ENCODE measurements at places on chromosomes 1 and 21.

DNA sequence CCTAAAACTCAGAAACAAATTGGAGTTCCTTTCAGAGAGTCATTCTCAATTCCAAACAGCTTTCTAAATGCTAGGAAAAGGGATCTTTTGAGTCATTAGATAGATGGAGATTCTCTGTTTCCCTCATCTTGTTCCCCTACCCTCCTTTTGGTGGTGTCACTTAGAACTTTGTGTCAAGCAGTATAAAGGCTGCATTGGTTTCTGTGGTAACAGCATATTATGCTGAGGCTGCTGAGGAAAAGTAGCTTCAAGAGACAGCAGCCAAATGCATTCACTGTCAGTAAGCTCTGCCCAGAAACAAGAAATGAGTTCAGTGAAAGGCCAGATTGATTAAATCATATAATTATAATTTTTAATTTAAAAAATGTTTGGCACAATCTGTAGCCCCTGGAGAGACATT is 144.1 kb downstream of the LRRC40 start:
- no peak overlapping the region for H3K4me3 ChIP-seq
- no peak overlapping the region for H3K27ac ChIP-seq
- no peaks in the 10 kb centered on the region for H3K36me3 ChIP-seq
- H3K27me3 ChIP-seq = no peaks in the 10 kb centered on the region
- no peaks in the 10 kb centered on the region for H3K4me1 ChIP-seq
- DNase-seq = no peak

- no peak overlapping the region for H3K27ac ChIP-seq
- H3K27me3 ChIP-seq = peaks cover 2% of the 10 kb centered on the region
- no peak overlapping the region for H3K4me3 ChIP-seq
- H3K4me1 ChIP-seq = peaks cover 4% of the 10 kb centered on the region
- DNase-seq = no peak
Measured at GRCh38 chr1:47478090-47478489, 40.2 kb downstream of the FOXD2 start.

GRCh38 chr1:20141001-20141400 is 1.9 kb downstream of the PLA2G2F start:
- no peak overlapping the region for H3K4me3 ChIP-seq
- no peak for DNase-seq
- no peaks in the 10 kb centered on the region for H3K4me1 ChIP-seq
- H3K36me3 ChIP-seq = no peaks in the 10 kb centered on the region
- H3K27me3 ChIP-seq = peaks cover 3% of the 10 kb centered on the region

DNA sequence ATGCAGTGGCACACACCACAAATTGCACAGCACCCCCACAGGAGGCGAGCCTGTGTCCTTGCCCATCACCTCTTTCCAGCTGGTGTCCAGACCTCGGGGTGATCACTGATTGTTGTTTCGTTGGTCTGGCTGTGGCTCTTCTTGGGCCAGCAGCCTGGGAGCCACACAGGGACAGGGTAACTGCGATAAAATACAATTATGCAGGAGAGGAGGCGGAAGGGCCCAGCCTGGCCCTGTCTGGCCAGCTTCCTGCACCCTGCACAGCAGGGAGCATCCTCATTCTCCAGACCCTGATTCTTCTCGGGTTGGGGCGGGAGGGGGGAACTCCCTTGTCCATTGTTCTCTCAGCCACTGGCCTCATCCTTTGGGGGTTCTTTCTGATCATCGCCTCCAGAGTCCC is 83.6 kb downstream of the ADARB1 start:
- H3K27ac ChIP-seq = no peak overlapping the region
- peaks cover 4% of the 10 kb centered on the region for H3K36me3 ChIP-seq
- no peaks in the 10 kb centered on the region for H3K27me3 ChIP-seq

DNA sequence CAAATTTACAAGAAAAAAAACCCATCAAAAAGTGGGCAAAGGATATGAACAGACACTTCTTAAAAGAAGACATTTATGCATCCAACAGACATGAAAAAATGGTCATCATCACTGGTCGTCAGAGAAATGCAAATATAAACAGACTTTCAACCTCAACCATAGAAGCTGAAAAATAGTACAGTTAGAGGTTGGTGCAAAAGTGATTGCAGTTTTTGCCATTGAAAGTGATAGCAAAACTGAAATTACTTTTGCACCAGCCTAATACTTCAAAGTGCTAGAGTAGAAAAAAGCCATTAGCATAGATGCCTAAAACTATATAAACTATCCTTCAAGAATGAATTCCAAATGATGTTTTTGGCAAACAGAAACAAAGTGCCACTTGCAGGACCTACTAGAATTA is 365.8 kb upstream of the DPYD start:
- H3K27me3 ChIP-seq = no peaks in the 10 kb centered on the region
- no peaks in the 10 kb centered on the region for H3K4me1 ChIP-seq
- no peak overlapping the region for H3K4me3 ChIP-seq
- no peak overlapping the region for H3K27ac ChIP-seq
- DNase-seq = peak; percentile 29

DNA sequence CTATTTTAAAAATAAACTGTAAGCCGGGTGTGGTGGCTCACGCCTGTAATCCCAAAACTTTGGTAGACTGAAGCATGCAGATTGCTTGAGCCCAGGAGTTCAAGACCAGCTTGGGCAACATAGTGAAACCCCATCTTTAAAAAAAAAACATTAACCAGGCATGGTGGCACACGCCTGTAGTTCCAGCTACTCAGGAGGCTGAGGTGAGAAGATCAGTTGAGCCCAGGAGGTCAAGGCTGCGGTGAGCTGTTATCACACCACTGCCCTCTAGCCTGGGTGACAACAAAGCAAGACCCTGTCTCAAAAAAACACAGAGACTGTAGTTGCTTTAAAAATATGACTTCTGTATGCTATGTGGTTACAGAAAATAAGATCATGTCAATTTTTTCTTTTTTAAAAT is 24.3 kb upstream of the LSS start:
- peaks cover 16% of the 10 kb centered on the region for H3K4me1 ChIP-seq
- no peaks in the 10 kb centered on the region for H3K27me3 ChIP-seq
- H3K36me3 ChIP-seq = peaks cover 11% of the 10 kb centered on the region
- no peak overlapping the region for H3K27ac ChIP-seq

GRCh38 chr1:22814176-22815042 is 103.8 kb downstream of the EPHB2 start:
- no peaks in the 10 kb centered on the region for H3K36me3 ChIP-seq
- H3K27me3 ChIP-seq = no peaks in the 10 kb centered on the region
- no peak for DNase-seq
- no peak overlapping the region for H3K27ac ChIP-seq
- no peaks in the 10 kb centered on the region for H3K4me1 ChIP-seq

DNA sequence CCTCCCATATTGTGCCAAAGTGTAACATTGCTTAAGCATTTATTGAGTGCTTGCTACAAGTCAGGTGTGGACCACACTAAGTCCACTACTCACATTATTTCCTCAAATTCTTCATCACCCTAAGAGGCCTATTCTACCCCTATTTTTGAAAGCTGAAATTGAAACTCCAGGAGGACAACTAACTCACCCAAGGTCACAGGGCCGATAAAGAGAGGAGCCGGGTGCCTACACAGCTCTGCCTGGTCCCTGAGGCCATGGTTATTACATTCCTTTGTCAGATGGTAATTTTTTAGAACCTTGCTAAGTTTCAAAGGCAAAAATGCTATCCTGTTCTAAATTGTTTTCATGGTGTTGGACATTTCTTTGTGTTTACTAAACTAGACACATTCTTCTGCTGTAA is 24.2 kb upstream of the KLHDC8A start:
- no peak overlapping the region for H3K27ac ChIP-seq
- no peaks in the 10 kb centered on the region for H3K36me3 ChIP-seq
- H3K4me1 ChIP-seq = no peaks in the 10 kb centered on the region

All from common myeloid progenitor, CD34-positive (primary cell).